ENCODE measurements at places on chromosomes 2 and 18.

DNA sequence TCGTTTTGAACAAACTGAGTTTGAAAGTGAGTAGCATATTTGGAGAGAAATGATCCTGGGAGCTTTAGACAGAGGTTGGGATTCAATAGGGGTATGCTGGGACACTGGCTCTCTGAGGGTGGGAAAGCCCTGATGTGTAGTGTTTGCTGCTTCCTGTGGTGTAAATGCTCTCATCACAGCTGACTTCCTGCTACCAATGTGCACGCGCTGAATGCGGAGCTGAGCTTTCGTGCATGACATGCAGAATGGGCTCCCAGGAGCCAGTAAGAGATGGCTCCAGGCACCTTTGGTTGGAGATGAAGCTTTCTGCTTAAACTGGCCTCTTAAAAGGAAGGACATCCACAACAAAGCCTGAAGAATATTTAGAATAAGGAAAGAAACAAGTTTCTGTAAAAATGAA, 224.1 kb upstream of the CCDC150 start:
- no peak for DNase-seq

DNA sequence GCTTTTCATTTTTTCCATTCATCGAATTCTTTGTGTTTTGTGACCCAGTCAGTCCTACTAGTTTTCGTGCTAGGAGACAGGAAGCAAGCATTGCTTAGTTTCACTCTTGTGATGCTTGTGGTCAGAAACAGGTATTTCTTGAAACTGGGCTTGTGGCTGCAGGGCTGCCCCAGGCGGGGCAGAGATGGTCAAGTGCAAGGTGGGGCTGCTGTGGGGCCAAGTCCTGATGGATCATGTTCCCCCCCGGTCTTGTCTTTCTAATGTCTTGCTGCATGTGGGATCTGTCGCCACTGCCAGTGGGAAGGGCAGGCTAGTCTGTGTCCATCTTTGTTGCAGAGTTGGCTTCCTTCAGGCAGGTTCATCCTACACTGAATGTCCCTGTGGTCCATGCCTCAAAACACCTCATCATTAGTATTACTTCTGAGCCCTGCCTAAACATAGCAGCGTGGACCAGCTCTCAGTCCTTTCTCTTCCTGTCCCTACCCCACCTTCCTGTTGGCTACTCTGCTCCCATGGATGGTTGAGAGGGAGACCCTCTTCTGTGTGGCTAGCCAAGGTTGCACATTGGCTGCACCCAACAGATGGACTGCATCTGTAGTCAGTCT, 38.7 kb downstream of the INPP4A start:
- no peak for DNase-seq

DNA sequence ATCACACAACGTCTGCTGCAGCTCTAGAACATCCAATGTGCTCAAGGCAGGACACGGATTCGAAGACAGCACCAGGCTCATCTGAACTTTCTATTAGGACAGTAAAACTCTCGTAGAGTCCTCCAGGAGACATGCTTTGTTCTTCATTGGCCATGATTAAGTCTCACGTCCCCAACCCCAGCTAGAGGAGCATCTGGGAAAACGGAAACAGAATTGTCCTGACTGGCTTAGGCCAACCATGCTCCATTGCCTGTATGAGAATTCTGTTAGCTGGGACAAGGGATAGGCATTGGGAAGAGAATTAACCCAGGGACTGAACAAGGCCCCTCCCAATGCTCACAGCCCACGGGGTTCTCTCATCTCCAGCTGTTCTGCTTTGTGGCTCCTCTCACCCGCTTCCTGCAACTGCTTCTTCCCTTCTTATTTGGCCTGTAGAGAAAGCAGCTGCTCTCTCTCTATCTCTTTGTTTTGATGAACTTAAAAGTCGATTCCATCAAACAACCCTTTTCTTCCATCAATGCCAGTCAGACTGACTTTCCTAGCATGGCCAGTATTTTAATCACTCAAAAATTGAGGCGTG, 75.6 kb downstream of the C1QL2 start:
- DNase-seq: no peak

- no peak for DNase-seq
Observed at GRCh38 chr18:49647496-49648168, 85.8 kb downstream of the LIPG start.

- DNase-seq: no peak
Observed at GRCh38 chr2:126656431-126657147, 631 bp downstream of the GYPC start.

DNA sequence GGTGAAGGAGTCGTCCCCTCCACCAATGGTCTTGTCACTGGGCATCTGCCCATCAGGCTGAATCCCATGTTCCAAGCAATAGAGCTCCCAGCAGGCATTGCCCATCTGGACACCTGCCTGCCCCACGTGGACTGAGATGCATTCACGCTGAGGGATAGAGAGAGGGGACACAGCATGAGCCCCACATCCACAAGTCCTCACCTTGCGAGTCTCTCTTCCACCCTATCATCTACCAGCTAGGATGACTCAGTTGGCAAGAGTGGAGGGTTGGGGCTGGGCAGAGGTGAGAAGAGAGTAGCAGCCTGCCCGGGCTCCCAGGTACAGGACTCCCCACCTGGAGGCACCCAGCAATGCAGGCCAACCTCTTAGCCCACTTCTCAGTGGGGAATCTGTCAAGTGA, 959 bp upstream of the TUBA4B start:
- no peak for DNase-seq
